Activated effector memory CD4-positive, alpha-beta T cell treated with Interleukin-2 at 50 U/mL for 16 hours (primary cell): ENCODE measurements at places on chromosomes 2 and 18.

DNA sequence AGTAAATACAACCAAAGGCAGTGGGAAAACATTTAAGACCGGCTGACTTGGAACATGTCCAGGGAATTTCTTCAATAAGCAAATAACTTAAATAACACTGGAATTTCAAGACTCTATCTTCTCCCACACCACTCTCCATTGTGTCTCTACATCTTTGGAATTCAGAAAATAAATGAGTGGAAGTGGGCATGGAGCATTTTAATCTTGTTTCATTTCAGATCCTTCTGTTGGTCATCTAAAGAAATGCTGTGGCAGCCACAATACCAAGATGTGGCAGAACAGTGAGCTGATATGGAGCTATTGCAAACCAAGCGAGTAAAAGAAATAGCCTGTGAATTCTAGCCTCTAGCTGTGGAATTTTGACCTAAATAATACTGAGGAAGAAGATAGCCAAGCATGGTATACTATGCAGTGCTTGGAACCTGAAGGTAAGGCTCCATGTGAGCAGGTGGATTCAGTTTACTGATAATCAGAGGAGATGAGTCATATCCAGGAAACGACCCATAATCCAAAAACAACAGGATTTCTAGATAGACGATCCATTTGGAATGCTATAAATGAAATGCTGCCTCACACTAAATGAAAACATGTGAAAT, 157.1 kb upstream of the SCN7A start:
- DNase-seq = no peak

DNA sequence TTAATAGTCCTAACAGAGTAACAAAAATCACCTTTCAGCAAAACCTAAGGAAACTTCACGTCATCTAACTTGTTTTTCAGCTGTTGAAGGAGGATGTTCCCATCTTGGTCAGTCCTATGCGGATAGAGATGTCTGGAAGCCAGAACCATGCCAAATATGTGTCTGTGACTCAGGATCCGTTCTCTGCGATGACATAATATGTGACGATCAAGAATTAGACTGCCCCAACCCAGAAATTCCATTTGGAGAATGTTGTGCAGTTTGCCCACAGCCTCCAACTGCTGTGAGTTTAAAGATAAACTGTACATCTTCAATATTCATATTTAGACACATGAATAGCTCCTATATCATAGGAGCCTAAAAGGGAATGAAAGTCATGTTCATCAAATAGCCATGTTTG, 10.5 kb downstream of the COL3A1 start:
- DNase-seq = no peak

DNA sequence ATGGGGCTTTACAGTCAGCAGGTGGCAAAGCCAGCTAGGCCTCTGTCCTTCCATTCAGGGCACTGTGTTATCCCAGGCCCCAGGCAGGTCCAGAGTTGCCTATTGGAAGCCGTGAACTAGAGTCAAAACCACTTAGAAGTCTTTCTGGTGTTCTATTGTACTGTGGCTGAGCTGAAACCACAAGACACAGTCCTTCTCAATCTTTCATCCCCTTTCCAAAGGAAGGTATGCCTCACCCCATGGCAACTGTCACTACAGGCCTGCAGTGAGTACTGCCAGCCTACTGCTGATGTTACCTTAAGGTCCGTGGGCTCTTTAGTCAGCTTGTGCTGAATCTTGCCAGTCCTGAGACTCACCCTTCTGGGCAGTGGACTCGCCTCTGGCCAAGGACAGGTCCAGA, 181.6 kb downstream of the GULP1 start:
- no peak for DNase-seq

GRCh38 chr2:160876029-160876428, 284.2 kb upstream of the TANK start:
- no peak for DNase-seq

DNA sequence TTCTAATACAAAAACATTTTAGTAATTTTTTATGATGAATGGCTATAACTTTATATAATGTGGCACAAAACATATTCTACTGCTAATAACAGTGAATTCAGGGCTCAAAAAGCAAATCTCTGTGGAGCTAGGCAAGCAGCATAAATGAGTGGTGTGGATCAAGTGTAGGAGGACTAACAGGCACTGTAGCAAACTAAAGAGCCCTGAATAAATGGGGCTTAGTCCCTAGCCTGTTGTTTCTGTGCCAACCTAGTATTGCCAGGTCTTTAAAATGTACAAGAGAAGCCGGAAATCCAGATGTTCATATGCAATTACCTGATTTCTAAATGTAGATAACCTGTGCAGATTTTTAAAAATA, 18.5 kb downstream of the REL start:
- DNase-seq = no peak

- no peak for DNase-seq
Measured at GRCh38 chr2:202950592-202950991, 38.5 kb downstream of the CARF start.

DNA sequence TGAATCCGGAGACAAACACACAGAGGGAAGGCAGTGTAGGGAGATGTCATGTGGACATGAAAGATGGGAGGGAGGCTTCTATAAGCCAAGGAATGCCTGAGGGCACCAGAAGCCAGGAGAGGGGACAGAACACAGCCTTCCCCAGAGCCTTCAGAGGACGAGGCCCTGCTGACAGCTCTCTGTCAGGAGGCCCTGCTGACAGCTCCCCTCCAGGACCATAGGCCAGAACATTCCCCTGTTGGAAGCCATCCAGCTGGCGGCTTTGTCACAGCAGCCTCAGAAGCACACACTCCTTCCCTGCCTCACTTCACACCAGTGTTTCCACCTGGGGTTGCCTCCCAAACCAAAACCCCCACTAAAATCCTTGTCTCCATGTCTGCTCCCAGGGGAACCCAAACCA, 171.3 kb upstream of the ID2 start:
- DNase-seq = no peak

DNA sequence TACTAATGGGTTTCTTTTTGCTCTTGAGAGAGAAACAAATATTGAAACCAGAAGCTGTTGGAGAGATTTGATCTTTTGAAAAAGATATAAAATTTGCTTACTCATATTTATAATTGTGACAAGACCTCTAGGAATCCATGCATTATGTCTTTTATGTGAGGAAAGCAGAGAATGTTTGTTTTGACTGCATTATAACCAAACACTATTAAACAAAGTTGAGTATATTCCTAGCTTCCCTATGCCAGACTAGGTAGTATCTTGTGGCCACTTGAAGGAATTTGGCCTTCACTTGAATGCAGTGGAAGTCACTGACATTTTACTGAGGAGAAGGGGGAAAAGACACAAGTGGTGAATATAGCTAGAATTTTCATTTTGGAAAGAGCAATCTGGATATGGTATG, 521.8 kb upstream of the ZEB2 start:
- DNase-seq = no peak
